ENCODE measurements at places on chromosomes 7 and 10. TPM values are rescaled to one million over a fixed set of nuclear protein-coding genes. Genes with fewer than 3 reads are reported as not detected.

Gene CDC14C
- total RNA-seq: not detected

Gene NPFFR1
- total RNA-seq: under 0.01 TPM

Gene EN2
- total RNA-seq: not detected

Gene BTBD16
- 1.4 TPM for total RNA-seq

Gene MSMB
- total RNA-seq: not detected

Gene UFSP1
- 11.4 TPM for total RNA-seq

Gene LUC7L2
- 20.2 TPM for total RNA-seq

Gene AASS
- total RNA-seq: 14.3 TPM

Gene DNAH11
- total RNA-seq: not detected

Gene OR6B1
- total RNA-seq: not detected

Gene ASB10
- total RNA-seq: not detected
